Esophagus squamous epithelium (tissue), 5 donors: ENCODE measurements at places on chromosomes 12 and 14.

- DNase-seq, result no peak
Measured at GRCh38 chr12:50196537-50196936, 29.4 kb upstream of the CERS5 start.

DNA sequence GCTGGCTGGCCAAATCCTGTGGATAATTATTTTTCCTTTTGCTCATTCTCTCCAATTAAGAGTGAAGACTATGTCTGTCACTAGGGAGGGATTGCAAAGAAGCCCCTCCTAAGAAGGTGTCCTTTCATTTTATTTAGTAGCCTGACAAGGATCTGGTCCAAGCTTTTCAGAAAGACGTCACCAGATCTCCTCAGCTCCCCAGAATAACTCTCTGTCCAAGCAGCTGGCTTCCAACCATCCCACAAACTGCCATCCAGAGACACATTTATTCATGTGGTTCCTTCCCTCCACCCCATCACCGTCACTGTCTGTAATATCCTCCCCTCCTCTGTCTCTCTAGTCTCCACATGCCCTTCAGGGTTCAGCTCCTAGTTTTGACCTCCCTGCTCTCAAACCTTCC lies 69.9 kb downstream of the PPM1H start:
- no peak for DNase-seq

DNA sequence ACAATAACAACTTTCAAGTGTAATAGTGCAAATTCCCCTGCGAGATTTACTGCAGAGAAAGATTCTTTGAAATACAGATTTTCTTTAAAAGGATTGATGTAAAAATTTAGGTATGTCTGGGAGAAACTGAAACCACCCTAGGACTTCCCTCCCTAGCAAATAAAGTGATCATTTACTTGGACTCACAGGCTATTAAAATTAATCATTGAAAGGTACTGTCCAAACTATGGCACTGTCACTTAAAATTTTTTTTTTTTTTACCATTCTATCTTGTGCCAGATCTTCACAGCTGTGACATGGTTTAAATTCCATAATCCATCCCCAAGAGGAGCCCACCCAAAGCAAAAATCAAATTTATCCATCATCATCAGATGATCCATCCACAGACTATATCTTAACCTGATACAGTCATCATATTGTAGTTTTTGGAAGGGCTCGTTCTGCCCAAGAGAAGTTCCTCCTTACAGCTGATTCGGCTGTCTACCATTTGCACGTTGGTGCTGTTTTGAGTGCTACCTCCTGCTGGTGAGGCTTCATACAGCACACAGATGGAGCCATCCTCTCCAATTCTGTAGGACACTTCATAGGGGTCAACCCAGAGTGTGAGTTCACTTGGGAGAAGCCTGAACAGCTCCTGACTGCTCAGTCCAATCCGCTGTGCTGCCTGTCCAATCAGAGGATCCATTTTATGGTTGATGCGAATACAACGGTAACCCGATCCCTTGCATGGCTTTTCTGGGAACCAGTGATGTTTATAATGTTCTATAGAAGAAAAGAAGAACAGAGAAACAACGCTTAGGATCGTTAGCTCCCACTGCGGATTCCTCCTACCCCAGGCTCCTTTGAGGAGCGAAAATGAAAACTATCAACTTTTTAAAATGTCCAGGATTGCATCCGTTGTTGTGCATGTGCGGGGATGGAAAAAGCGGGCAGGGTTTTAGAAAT lies 1.7 kb downstream of the BTG1 start:
- peak; percentile 41 for DNase-seq

- no peak for DNase-seq
Measured at GRCh38 chr12:30823156-30823699, 68.5 kb upstream of the CAPRIN2 start.

DNA sequence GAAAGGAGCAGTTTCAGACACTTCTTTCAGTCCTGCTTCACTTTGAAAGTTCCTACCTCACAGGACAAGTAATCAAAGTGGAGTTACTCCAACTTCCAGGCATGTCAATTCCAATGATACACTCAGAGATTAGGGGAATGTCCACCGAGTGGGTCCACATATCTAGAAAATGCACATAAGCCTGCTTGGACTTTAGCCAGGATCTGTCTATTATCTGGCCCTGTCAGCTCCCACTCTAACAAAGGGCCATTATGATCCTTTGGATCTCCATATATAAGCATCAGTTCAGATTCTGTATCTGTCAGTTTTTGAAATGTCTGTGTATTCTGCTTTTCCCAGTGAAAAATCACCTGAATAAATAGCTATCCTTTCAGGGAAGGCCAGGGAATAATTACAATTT lies 112.9 kb upstream of the ATXN7L3B start:
- no peak for DNase-seq

DNA sequence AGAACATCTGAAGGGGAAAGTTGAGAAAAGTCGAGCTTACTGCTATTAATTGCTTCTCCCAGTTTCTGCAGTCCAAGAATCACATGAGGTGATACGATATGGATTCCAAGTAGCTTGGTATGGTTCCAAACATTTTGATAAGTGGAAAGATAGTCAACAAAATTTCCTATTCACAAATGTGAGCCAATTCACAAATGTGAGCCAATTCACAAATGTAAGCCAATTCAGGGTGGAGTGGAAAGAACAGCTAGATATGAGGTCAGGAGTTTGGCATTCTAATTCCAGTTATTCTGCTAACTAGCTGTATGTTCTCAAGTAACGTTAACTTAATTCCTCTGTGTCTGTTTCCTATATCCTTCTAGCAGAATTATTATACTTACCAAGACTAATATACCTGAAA lies 37.6 kb upstream of the DHRS4 start:
- DNase-seq, result no peak

DNA sequence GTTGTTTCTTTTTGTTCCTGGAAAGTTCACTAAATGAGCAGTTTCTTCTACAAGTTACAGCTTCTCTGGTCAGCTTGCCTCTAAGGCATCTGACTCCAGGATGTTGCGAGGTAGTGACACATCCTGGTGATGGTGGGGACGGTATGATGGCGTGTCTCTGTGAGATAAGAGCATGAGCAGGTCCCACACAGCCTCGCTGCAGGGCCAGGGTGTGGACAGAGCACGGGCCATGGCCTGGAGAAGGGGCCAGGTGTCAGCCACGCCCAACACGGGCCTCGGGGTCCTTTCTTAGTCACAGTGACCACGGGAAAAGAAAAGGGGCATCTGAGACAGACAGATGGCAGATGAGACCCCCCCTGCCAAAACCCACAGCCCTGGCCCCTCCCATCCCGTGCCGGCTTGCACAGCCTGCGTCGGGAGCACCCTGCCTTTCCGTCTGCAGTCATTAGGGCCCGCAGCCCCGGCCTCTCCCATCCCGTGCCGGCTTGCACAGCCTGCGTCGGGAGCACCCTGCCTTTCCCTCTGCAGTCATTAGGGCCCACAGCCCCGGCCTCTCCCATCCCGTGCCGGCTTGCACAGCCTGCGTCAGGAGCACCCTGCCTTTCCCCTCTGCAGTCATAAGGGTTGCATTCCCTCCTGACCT lies 79.3 kb upstream of the DYNC1H1 start:
- DNase-seq, result no peak

- no peak for DNase-seq
Measured at GRCh38 chr14:56759633-56760032, 50.6 kb downstream of the OTX2 start.

GRCh38 chr12:91432089-91432488 lies 249.5 kb upstream of the DCN start:
- DNase-seq, result no peak

DNA sequence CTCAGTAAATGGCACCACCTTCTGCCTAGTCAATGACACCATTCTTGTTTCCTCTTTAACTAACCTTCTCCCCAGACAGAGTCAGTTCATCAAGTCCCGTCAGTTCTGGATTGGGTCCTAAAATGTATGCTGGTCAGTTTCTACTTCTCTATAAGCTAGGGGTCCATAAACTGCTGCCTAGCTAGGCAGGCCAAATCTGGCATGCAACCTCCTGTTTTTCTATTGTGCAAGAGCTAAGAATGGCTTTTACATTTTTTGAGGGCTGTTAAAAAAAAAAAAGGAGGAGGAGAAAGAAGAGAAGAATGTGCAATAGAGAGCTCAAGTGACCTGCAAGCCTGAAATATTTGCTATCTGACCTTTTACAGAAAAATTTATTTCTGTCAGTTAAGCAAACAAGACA lies 6.4 kb upstream of the TMED10 start:
- DNase-seq, result no peak

- no peak for DNase-seq
Measured at GRCh38 chr14:100341301-100342031, 18.3 kb downstream of the SLC25A47 start.

GRCh38 chr14:46989566-46989965 lies 338.0 kb upstream of the RPL10L start:
- DNase-seq, result no peak
